Fibroblast of skin of left biceps (primary cell): ENCODE measurements at places on chromosomes 3 and 15.

DNA sequence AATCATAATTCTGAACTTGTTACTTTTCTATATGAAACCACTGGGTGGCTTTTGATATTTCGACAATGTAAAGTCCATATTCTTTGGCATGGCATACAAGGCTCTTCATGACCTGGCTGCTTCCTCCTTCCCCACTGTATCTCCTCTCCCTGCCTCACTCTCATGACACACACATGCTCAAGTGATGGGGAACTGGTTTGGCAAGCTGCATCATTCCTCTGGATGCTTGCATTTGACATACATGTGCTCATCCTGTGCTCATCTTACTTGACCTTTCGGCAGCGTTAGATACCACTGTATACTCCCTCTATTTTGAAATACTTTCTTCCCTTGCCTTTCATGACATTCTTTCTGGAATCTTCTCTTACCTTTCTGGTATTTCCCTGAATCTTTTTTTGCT is 51.8 kb upstream of the ZDHHC23 start:
- DNase-seq = no peak

GRCh38 chr3:123843668-123844067 is 40.5 kb downstream of the MYLK start:
- DNase-seq = no peak

DNA sequence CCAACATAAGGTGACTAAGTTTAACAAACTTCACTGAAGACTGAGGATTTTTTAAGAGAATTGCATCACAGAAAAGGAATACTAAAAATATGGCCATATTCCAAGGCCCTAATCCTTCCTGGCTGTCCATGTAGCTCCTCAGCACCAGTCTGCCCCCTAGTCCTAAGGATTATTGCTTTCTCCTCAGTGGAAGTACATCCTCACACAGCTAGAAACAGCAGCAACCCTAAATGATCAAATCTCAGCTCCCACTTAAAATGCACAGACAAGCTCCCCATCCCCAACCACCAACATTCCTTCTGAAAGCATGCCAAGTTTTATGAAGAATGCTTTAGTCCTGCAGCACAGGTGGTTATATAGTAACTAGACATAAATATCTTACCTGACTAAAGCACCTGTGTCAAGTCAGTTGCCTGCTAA is 14.7 kb downstream of the ST3GAL6 start:
- peak; percentile 58 for DNase-seq

DNA sequence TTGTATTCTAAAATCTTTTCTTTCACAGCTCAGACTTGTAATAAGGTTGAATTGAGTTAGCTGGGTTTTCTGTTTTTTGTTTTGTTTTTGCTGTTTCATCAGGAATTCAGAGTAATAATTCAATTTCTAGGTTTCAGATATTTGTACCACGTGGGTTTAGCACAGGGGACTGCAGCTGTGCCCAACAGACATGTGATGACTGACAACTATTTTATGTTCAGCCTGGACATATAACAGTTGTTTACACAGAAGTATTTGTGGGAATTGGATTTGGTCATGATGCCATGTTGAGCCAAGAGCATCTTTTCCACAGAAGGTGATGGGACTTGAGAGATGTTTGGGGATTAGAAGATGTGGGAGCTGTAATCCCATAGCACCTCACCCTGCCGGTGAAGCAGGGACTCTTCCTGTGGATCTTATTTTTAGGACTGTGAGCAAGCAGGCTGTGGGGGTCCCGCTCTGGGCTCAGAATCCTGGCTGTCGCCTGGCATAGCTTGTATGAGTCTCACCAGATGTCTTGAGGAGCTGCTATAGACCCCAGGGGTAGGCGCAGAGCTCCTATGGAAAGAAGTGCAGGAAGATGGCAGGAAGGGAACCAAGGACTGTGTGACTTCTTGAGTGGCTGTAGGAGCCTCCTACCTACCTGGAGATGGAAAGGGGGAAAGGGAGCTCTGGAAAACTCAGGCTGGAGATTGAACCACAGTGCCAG is 23.7 kb downstream of the PXYLP1 start:
- no peak for DNase-seq

DNA sequence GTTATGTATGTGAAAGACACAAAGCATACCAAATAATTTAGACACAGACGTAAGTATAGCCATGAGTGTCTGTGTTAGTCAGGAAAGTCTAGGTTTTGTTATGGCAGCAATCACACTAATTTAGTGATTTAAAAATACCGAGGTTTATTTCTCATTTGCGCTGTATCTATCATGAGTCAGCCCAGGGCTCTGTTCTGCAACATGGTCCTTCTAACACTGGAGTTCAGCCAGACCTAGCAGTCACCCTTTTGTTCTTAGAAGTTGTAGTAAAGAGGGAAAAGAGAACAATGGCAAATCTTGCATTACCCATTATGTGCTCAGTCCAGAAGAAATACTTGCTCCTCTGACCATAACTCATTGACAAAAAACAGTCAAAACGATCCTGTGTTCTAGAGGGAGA is 311.5 kb downstream of the NLGN1 start:
- DNase-seq = no peak
